PC-9 (cell line): ENCODE measurements at places on chromosomes 5 and 9.

DNA sequence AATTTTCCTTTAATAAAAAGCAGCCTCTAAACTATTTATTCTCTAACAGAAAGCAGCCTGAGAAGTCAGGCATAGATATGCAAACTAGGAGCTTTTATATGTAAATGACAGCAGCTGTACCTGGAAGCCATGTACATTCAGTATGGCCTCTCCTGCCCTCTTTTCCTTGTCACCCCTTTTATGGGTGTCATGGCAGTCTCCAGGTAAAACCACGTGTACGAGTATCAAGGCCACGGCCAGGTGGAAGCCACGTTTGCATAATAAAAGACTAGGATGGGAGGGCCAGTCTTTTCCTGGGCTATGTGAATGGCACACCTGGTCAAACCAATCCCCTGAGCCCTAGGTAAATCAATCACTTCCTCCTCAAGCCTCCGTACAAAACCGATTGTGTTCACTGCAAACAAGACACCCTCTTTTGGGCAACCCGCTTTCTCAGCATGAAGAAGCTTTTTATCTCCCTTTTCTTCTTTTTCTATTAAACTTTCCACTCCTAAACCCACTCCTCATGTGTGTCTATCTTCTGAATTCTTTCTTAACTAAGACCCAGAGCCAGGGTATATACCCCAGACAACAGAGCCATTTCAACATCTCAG is 419.5 kb upstream of the CTNND2 start:
- no peak for DNase-seq

DNA sequence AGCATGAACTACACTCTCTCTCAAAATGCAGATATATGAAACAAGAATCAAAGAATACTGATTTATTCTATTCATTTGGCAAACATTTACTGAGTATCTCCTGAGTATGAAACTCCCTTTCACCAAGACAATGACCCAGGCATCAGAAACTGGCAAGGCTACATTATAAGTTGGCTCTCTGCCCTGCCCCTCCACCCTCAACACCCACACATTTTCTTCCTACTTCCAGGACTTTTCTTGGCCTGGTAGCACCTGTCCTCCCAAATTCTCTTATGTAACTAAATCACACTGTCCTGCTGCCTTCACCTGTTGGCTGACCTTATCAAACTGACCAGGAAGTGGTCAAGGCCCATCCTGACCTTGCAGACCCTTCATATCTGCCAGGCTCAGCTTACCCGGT is 3.5 kb downstream of the RASEF start:
- no peak for DNase-seq

DNA sequence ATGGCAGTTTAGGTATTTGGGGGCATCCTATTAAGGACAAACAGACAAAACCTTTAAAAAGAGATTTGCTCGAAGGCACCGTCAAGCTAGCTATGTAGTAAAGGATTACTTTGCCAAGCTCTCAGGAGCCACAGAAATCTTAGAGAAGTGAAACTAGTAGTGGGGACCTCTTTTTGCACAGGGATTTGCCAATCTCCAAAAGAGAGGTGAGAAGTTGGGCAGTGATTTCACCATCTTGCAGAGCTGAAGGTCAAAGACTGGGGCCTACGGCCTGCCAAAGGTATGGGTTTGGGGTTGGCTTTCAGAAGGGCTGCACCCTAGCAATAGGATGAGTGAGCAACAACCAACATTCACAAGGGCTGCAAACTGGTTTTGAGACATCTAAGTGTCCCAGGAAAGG is 1.6 kb upstream of the FCN1 start:
- DNase-seq, result no peak

DNA sequence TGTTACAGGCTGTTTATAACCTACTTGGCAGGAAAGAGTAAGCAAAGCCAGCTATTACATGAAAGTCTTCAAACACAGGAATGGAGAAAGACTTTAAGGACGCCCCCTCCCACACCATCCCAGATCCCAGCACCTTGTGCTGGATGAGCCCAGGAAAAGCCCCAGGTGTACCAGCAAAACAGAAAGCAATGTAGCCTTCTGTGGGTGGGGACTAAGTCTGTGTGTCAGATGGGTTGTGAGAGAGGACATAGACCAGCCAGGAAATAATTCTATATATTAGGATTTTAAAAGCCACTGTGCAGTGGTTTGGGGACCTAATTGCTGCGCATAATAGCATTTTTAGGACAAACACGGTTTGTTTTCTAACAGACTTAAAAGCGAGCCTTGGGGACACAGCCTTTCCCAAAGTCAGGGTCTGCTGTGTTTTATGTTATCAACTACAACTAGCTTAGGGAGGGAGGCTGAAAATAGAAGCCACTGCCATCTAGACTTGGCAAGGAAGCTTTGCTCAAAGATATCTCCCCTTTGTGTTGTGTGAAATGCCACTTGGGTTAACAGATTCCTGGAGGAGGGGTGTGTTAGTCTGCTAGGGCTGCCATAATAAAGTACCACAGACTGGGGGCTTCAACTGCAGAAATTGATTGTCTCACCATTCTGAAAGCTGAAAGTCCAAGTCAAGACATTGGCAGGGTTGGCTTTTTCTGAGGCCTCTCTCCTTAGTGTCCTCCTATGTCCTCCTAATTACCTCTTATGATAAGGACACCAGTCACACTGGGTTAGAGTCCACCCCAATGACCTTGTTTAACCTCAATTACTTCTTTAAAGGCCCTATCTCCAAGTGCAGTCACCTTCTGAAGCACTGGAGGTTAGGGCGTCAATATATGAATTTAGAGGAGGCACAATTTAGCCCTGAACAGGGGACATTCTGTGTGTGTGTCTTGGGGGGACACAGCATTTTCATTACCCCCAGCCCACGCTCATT is 17.2 kb upstream of the UBE2QL1 start:
- DNase-seq, result no peak

- no peak for DNase-seq
Measured at GRCh38 chr5:176388003-176388443, 375 bp downstream of the NOP16 start.

- DNase-seq, result no peak
Measured at GRCh38 chr5:118302786-118303185, 685.6 kb downstream of the DTWD2 start.

GRCh38 chr5:75610201-75610600 is 1.1 kb upstream of the ANKDD1B start:
- DNase-seq, result no peak

- no peak for DNase-seq
Measured at GRCh38 chr5:756865-757345, 27.6 kb downstream of the ZDHHC11B start.

DNA sequence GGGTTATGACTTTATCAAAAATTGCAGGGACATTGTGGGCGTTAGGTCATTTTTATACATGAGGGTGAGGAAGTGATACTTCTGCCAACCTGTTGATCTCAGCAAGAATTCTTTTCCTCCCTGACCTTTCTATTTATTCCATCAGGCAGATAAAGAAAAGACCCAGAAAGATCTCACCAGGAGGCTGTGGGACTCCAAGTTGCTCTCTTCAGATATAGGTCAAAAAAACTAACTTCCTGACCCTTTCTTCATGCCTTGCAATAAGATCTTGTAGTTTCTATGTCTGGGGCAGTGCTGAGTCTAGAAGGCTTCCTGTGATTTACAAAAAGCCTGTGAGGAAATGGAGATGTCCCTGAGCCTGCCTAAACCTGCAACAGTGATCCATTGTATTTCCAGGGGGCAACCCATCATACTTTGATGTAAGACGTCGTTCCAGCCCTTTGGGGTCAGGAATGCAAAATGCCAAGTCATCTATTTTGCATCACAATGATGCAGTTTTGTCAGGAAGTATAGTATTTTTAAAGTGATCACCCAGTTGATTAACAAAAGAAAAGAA is 22.0 kb upstream of the PIK3R1 start:
- no peak for DNase-seq

DNA sequence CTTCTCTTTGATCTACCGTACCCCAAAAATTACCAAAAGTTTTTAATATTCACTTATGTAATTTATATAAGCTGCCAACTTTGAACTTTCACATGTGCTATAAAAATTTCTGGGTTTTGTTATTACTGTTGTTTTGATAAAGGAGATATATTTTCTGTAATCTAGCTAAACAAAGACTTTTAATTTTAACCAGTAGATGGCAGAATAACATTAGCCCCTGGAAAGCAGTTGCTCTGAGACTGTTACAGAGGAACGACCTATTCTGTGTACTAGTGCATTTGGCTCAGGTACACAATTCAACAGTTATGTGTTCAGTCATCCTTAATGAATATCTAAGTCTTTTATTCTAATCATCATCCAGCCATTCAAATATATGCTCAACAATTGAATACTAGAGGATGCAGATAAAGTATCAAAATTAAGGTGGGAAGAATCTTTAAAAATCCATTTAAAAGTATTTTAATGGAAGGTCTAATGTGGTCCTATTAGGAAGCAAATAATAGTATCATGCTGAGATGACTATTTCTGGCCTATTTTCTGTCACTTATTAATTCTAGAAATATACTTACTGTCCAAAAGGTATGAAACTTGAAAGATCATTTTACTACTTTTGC is 8.6 kb downstream of the KLHL9 start:
- no peak for DNase-seq

- no peak for DNase-seq
Measured at GRCh38 chr5:124952079-124952478, 205.6 kb upstream of the ZNF608 start.

- no peak for DNase-seq
Measured at GRCh38 chr9:87059772-87060171, 112.5 kb upstream of the GAS1 start.

DNA sequence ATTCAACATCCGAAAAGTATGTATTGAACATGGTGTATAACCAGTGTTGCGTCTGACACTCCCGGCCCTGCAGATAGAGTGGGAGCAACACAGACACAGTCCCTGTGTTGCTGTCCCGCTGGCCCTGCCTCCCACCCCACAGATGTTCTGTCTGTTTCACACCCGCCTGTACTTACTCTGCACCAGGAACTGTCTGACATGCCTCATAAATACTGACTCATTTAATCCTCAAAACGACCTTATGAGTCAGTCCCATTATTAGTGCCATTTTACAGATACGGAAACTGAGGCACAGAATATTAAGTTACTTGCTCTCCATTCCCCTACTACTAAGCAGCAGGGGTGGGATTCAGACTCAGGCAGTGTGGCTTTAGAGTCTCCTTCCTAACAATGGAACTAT is 109.8 kb upstream of the NFIL3 start:
- no peak for DNase-seq

- no peak for DNase-seq
Measured at GRCh38 chr9:135394131-135394530, 85.5 kb upstream of the PPP1R26 start.

DNA sequence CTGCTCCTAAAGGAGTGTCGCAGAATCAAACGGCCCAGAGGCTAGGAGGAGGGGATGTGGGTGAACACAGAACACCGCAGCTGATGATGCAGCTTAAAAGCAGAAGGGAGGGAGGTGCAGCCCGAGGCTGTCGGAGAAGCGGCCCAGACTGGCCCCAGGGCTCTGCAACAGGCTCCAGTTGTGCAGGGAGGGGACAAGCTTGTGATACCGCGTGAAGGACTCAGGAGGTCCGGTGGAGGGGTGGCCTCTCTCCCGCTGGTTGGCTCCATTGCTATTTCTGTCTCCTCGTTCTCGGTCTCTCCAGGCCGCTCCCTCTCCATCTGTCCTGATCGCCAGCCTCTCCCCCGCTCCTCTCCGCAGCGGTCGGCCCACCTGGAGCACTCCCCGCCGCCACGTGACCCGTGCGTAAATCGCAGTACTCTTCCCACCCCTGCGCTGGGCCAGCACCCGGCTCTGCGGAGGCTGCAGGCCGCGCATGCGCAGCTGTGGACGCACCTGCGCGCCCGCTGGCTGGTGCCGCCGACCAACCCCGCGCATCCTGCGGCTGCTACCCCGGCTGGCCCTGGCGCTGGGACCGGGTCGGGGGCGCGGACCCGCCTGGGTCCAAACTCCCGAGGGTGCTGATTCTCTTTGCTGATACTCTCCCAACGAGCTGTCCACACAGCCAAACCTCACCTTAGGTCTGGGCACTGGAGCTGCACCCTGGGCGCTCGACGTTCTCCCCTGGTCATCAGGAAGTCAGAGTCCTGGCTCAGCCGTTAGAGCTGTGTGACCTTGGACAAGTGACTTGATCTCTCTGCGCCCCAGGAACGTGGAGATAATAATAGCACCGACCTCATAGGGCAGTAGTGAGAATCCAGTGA is 3.7 kb upstream of the STXBP1 start:
- DNase-seq, result peak; percentile 48

DNA sequence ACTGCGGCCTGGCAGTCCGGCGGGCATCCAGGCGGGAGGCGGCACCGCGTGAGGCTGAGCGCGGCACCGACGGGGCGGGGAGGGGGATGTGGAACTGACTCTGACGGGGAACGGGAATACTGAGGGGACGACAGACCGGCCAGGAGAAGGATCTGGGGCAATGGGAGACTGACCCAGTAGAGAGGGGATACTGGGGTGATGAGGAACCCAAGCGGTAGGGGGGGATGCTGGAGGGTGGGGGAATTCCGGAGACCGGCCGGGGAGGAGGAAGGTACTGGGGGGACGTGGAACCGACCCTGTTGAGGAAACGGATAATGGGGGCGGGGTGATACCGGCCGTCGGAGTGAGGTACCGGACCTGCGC is 423 bp downstream of the IPPK start:
- peak; percentile 34 for DNase-seq

GRCh38 chr5:129400395-129400983 is 59.6 kb upstream of the ADAMTS19 start:
- DNase-seq, result no peak

GRCh38 chr9:68489646-68490045 is 51.0 kb downstream of the TMEM252 start:
- no peak for DNase-seq

DNA sequence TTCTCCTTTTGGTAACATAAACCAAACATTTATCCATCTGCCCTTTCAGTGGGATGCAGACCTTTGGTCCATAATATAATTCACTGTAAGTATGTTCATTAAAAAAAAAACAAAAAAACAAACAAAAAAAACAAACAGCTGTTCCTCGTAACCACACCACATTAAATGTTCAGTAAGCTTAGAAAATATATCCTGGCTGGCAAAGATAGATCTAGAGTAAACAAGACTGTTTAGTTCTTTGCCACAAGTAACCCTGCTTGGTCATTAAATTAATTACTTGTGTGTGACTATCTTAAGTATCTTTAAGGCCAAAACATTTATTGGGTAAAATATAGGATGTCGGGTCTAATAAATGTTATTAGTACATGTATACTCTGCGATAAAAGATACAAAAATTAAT is 1717.1 kb downstream of the EFNA5 start:
- DNase-seq, result no peak

GRCh38 chr5:55601628-55602027 is 66.9 kb upstream of the PLPP1 start:
- DNase-seq, result no peak

GRCh38 chr9:96777426-96777864 is 442 bp downstream of the ZNF510 start:
- no peak for DNase-seq

GRCh38 chr5:38780945-38781344 is 64.9 kb upstream of the OSMR start:
- no peak for DNase-seq
